Urinary bladder (tissue), 4 donors: ENCODE measurements at places on chromosomes 7 and 10. TPM values are rescaled to one million over a fixed set of nuclear protein-coding genes. Genes with fewer than 3 reads are reported as not detected.

The EVX1 gene
- 1.1 TPM for total RNA-seq

The AFAP1L2 gene
- total RNA-seq: 32.6 TPM

The HHEX gene
- total RNA-seq: 6.7 TPM

The AKR1C8 gene
- total RNA-seq: not detected

The RET gene
- total RNA-seq: 2.7 TPM

The PLXDC2 gene
- 72.7 TPM for total RNA-seq

The VPS50 gene
- total RNA-seq: 105 TPM

The CPED1 gene
- 78.4 TPM for total RNA-seq

The JAKMIP3 gene
- 0.37 TPM for total RNA-seq

The KCNIP2 gene
- 2.4 TPM for total RNA-seq

The LIPM gene
- not detected for total RNA-seq

The ASAH2 gene
- total RNA-seq: 1.1 TPM

The CTAGE8 gene
- 0.79 TPM for total RNA-seq

The SCRN1 gene
- total RNA-seq: 44.5 TPM

The MYO1G gene
- 1.8 TPM for total RNA-seq

The SLC13A4 gene
- total RNA-seq: not detected

The FLNC gene
- total RNA-seq: 136 TPM

The AKR1D1 gene
- not detected for total RNA-seq

The TET1 gene
- total RNA-seq: 41.6 TPM

The ATG9B gene
- not detected for total RNA-seq
